ENCODE measurements at places on chromosomes 3 and 15.

- DNase-seq, result no peak
Measured at GRCh38 chr3:105791919-105792786, 76.7 kb downstream of the CBLB start.

DNA sequence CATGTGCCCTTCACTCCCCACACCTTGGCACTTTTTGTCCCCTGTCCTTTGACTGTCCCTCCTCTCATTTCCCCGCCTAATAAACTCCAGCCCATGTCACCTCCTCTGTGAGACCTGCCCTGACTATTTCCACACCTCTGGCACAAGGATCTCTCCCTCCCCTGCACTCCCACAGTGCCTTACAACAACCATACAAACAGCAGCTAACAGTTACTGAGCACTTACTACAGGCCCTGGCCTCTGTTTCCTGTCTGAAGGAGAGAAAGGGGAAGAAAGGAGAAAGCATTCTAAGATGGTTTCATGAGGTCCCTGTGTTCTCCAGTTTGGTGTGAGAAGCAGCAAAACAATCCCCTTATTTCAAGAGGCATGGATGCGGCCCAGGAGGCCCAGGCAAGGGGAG, 20.0 kb upstream of the TRH start:
- no peak for DNase-seq

GRCh38 chr3:143222981-143223380, 103.4 kb downstream of the CHST2 start:
- no peak for DNase-seq

GRCh38 chr15:81308260-81308659, 15.7 kb downstream of the STARD5 start:
- DNase-seq, result no peak

- no peak for DNase-seq
Measured at GRCh38 chr3:170058127-170058526, 20.3 kb downstream of the GPR160 start.

- no peak for DNase-seq
Measured at GRCh38 chr15:32993285-32993684, 201.2 kb downstream of the FMN1 start.
